Endodermal cell (in vitro differentiated cells): ENCODE measurements at places on chromosomes 5 and 9. TPM values are rescaled to one million over a fixed set of nuclear protein-coding genes. Genes with fewer than 3 reads are reported as not detected.
A peak's percentile ranks its signal among the peaks of the same experiment; 100 is the strongest.

CDO1 gene
- total RNA-seq: 11.2 to 13.3 TPM (median 11.7 TPM) in 3 replicates

SGTB gene
- 10.8 to 19.7 TPM (median 17.9 TPM) in 3 replicates for total RNA-seq

S100Z gene
- total RNA-seq: 12.2 and 18.3 TPM in 2 replicates

TMEM171 gene
- 0.73 to 0.77 TPM (median 0.74 TPM) in 3 replicates for total RNA-seq

POLR1E gene
- total RNA-seq: 21.1 and 23.5 TPM in 2 replicates

DNA sequence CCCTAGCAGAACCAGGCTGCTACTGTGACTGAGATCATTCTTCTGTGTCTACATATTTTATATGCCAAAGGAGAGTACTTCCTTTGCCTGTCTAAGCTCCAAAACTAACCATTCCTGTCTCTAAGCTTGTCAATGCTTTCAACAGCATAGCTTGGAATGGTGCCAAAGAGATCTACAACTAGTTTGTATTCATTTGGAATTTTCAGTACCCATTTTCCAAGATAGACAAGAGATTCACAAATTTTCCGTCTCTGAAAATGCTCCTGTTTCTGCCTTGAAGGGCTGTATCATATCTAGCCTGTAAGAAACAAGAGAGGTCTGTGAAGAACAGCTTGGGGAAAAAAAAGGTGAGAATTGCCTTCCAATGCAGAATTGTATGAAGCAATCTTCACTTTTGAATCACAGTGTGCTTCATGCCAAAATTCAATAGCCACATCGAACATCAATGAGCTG is 334.4 kb upstream of the ACTBL2 start:
- no peak for DNase-seq

GRCh38 chr5:143384865-143385657 is 18.4 kb downstream of the NR3C1 start:
- no peak for DNase-seq

DNA sequence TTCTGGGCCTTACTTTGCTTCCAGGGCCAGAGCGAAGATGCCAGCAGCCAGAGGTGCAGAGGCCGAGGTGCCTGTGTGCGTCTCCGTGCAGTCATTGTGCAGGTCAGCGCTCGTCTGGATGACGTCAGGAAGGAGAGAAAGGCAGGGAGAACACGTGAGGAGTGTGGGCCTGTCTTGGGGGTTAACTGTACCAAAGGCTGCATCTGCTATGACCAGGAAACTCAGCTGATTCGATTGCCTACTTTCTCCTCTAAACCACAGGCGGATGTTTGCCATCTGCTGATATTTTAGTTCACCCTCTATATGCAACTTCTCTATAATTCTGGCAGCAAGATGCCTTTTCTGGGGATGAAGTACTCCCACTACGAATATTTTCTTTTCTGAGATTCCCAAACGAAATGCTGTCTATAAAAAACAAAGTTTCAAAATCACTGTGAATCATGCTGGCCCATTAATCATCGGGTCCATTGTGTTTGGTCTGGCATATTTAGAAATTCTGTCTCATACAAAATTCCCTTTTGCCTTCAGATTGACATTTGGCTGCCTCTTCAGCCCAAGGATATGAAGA is 24.8 kb downstream of the PCSK1 start:
- no peak for DNase-seq

GRCh38 chr9:117412841-117413240 is 2.0 kb downstream of the ASTN2 start:
- peak; percentile 60 for DNase-seq

GRCh38 chr5:179974246-179974945 is 66.7 kb upstream of the TBC1D9B start:
- no peak for DNase-seq

DNA sequence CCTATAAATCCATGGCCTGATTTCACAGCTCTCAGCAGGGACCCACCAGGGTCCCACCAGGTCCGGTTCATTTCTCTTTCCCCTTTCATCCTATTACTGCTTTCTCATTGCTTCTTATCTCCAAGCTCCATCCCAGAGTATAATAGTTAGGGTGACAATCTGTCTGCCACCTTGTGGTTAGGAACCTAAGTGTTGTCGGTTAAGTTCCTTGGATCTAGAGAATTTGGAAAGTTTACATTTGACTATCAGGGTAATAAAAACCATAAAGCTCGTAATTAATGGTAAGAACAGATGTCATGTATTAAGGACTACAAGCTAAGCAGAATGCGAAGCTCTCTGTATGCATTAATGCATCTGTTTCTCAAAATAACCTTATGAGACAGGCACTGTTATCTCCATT is 259.1 kb downstream of the SH3GL2 start:
- DNase-seq: no peak

DNA sequence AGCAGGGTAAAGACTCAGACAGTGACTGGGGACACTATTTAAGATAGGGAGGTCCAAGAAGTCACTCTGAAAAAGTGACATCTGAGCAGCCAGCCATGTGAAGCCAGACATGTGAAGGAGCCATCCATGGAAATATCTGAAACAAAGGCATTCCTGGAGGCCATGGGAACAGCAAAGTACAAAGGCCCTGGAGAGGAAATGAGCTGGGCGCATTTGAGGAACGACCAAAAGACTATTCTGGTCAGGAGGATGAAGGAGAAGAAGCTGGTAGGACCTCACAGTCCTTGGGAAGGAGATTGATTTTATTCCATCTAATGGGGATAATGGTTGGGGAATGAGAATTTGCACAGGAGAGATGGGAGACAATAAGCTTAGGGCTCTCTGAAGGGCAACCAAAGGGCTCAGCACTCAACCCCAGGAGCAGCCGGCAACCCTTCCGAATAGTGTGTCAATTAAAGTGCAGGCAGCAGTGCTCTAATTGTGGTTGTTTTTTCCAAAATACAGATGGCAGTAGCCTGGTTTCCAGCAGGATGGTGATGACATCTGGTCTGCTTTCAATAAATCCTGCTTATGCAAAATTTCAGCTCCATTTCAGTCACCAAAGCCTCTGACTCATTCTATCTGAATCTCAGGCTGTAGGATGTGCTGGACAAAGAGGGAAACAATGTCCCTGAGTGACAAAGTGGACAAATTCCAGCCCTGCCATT is 26.7 kb downstream of the FOXI1 start:
- no peak for DNase-seq
